ENCODE measurements at places on chromosomes 3 and 15. TPM values are rescaled to one million over a fixed set of nuclear protein-coding genes. Genes with fewer than 3 reads are reported as not detected.

- H3K36me3 ChIP-seq = no peaks in the 10 kb centered on the region
- no peak for DNase-seq
- no peak overlapping the region for H3K4me3 ChIP-seq
- no peaks in the 10 kb centered on the region for H3K27me3 ChIP-seq
- no peak overlapping the region for H3K27ac ChIP-seq
Observed at GRCh38 chr15:66961407-66961884, 104.0 kb upstream of the SMAD3 start.

DNA sequence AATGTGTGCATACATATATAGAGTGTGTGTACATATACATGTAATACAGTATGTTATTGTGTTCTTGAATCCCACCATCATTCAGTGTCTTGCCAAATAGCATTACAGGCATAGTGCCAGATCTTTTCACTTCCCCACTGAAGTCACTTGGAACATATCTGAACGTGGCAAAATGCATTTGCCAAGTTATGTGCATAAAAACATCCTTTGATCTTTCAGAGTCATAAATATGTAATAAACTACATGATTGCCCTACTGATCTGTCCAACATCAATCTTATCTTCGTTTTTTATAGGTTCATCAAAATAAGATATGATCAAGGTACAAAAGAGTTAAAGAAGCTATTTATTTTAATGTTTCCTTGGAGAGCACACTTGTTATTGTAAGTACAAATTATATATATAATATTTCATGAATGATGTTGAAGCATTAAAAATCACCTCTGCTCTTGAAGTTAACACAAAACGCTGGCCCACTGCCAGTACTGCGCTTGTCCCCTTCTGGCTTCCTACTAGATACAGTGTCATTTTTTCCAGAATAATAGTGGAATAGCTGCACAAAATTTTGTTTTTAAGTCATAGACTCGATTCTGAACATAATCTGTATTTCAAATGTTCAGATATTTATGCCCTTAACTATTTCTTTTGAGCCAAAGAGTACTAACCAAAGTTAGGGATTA lies 549.5 kb upstream of the ARRDC4 start:
- H3K27ac ChIP-seq = no peak overlapping the region
- H3K36me3 ChIP-seq = no peaks in the 10 kb centered on the region
- no peak for DNase-seq
- H3K4me3 ChIP-seq = no peak overlapping the region
- no peaks in the 10 kb centered on the region for H3K27me3 ChIP-seq

DNA sequence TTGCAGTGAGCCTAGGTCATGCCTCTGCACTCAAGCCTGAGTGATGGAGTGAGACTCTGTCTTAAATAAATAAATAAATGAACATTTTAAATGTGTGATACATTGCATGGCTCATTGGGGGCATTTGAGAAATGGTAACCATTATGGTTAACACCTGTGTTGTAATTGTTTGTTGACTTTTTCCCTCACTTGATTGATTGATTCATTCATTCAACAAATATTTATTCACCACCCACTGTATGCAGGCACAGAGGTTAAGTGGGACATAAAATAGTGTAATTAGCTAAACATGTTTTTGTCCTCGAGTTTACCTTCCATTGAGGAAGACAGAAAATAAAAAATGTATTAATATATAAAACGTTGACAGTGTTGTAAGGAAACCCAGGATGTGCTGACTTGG lies 127.1 kb upstream of the ANKRD28 start:
- no peaks in the 10 kb centered on the region for H3K27me3 ChIP-seq
- H3K36me3 ChIP-seq = no peaks in the 10 kb centered on the region
- H3K4me3 ChIP-seq = no peak overlapping the region
- no peak overlapping the region for H3K27ac ChIP-seq
- no peak for DNase-seq

DNA sequence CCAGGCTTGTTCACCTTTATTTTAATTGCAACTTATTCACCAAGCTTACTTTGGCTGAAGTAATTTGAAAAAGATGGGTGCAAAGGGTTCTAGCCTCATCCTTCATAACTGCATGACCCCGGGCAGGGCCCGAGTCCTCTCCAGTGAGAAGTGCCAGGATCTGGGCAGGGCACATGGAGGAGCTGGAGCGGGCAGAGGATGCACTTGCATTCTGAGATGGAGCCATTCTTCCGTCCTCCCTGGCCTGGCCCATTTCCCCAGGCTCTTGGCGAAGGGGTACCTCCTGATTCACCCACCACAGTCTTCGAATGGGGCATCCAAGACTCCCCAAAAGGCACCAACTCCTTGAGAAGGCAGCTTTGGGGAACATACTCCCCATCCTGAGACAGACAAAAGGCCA lies 22.5 kb upstream of the PLXND1 start:
- no peak overlapping the region for H3K4me3 ChIP-seq
- DNase-seq = no peak
- no peak overlapping the region for H3K27ac ChIP-seq

DNA sequence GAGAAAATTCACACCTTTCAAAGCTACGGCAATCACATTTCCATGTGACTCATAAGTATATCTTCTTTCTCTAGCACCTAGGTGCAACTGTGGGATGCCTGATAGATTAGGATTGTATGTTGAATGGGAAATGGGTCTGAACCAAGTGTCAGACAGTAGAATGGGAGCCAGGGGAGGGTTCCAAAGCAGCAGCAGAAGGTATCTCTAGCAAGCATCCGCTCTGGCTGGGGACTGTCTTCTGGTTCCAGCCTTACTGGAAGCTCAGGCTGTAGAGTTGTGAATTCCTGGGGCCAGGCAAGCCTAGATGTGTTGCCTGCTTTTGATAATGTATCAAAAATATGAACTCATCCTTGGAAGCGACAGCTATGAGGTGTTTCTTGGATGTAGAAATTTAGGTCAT lies 2.1 kb upstream of the CHL1 start:
- H3K4me1 ChIP-seq = peaks cover 4% of the 10 kb centered on the region
- H3K4me3 ChIP-seq = no peak overlapping the region
- no peak for DNase-seq
- no peak overlapping the region for H3K27ac ChIP-seq
- H3K36me3 ChIP-seq = no peaks in the 10 kb centered on the region

DNA sequence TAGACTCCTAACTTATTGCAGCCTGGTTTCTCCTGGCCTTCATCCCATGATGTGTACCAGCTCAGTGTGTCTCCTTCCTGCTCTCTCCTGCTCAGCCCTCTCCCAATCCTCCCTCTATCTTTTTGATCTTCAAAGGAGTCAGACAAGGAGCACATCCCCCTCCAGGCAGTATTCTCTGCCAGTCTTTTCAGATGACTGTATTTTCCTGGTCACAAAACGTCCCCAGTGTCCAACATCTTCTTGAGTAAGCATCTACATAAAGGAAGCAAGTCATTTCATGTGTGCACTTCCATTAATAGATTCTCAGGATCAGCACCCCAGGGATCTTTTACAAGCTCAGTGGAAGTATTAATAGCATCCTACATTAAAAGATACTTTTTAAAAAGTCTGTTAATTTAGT lies 148.9 kb upstream of the THBS1 start:
- peaks cover 3% of the 10 kb centered on the region for H3K4me1 ChIP-seq
- H3K36me3 ChIP-seq = no peaks in the 10 kb centered on the region
- no peak overlapping the region for H3K27ac ChIP-seq
- no peaks in the 10 kb centered on the region for H3K27me3 ChIP-seq
- no peak for DNase-seq
- no peak overlapping the region for H3K4me3 ChIP-seq

DNA sequence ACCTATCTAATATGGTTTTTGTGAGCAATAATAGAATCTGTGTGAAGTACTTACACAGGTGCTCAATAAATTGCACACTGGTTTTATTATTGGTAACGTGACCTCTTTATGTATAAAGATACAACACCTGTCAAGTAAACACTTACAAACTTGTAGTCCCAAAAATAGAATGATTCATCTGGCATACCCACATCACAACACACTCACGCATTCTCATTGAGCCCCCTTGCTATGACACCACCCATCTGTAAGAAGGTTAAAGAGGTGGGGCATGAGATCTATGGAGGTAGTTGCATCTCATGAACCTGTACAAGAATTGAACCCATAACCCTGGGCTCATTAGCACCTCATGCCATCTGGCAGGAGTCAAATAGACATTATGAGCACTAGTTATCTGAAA lies 134.9 kb upstream of the THBS1 start:
- no peaks in the 10 kb centered on the region for H3K4me1 ChIP-seq
- no peaks in the 10 kb centered on the region for H3K36me3 ChIP-seq
- no peak for DNase-seq
- H3K27me3 ChIP-seq = no peaks in the 10 kb centered on the region
- no peak overlapping the region for H3K27ac ChIP-seq
- no peak overlapping the region for H3K4me3 ChIP-seq

CCNL1 gene
- 29.2 TPM for polyA plus RNA-seq

LYZL4 gene
- not detected for polyA plus RNA-seq

BFSP2 gene
- not detected for polyA plus RNA-seq

EFCC1 gene
- polyA plus RNA-seq = 0.68 TPM

Measured in psoas muscle (tissue), 8 donors.